ENCODE measurements at places on chromosomes 4 and X.

- DNase-seq: no peak
Observed at GRCh38 chr4:37795581-37796195, 30.8 kb upstream of the PGM2 start.

DNA sequence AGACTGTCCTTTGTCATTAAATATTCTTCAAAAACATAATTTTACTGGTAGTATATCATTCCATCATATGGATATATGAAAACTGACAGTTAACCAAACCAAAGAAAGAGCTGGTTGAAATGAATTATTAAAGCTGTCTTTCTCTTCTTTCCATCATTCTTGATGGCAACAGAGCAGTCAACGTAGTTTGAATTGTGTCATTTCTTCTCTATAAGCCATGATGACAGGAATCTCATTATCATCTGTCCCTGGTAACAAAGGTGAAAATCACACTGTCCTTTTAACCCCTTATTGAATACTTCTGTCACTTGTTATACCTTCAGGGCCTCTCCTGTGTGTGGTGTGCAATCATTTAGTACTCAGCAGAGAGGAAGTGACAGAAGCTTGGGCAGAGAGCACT lies 197.0 kb upstream of the SLITRK2 start:
- no peak for DNase-seq

GRCh38 chr4:71231129-71232055 lies 107.4 kb upstream of the SLC4A4 start:
- peak; percentile 46 for DNase-seq

DNA sequence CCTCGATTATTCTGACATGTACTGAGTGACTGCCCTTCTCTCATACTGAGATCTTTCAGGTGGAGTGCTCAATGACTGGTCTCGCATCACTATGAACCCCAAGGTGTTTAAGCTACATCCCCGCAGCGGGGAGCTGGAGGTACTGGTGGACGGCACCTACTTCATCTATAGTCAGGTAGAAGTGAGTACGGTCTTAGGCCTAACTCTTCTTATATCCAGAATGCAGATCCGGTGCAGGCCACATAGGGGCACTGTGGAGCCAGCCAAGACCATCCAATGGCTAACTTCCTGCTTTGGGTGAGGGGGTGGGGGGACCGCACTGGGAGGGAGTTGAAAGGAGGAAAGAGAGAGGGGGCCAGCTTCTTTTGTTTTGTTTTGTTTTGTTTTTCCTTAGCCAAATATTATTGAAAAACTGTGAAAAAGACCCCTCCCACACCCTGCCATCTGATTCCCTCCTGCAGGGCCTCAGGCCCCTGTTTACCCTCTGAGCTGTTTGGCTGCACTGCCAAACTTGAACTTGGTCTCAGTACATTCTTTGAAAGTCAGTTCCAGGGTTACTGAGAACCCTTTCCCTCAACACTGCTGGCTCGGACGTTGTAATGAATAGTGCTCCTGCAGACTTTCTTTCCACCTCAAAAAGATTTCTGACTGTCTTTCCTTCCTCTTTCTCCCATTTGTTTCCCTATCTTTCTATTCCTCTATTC lies 16.2 kb downstream of the AWAT2 start:
- DNase-seq: no peak

DNA sequence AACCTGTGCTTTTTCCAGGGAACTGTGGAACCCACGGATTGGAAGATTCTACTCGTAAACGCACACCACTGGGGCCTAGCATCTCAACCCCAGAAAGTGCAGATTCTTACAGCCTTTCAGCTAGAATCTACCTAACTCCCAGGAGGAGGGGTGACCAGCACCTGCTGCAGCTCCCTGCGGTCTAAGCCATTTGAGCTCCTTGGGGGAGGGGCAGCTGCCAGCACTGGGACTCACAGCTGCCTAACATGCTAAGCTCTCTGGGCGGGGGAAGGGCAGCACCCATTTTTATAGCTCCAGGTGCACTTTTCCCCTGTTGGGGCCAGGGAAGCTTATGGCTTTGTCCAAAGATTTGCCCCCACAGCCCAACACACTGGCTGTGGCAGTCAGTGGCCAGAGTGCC lies 595.7 kb upstream of the EPHA5 start:
- DNase-seq: no peak

GRCh38 chrX:138648568-138648967 lies 62.9 kb downstream of the FGF13 start:
- no peak for DNase-seq

DNA sequence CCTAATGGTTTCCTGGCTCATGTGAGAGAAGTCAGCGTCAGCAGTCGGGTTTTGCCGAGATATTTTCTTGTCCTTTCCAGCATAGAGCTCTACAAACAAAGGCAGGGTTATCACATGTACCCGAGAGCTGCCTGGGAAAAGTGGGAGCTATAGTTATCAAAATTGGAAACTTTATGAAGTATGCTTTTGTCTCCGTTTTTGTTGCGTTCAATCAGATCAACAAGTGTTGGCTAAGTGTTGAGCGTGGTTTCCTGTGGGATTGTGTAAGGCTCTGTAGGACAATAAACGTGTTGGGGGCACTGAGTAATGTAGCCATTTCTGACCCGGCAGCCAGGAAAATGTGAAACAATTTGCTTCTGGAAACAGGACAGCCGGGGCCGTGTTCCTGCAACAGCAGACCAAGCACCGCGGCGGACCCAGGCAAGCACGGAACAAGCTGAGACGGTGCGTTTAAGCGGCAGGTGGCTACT lies at the start of gene BMX:
TSS of gene BMX (plus strand) at position 311 of the 470 bp plus-strand sequence. CDS start 7,547 bp downstream, outside the sequence.
- no peak for DNase-seq

- DNase-seq: no peak
Observed at GRCh38 chr4:156556336-156556735, 415.3 kb downstream of the PDGFC start.

DNA sequence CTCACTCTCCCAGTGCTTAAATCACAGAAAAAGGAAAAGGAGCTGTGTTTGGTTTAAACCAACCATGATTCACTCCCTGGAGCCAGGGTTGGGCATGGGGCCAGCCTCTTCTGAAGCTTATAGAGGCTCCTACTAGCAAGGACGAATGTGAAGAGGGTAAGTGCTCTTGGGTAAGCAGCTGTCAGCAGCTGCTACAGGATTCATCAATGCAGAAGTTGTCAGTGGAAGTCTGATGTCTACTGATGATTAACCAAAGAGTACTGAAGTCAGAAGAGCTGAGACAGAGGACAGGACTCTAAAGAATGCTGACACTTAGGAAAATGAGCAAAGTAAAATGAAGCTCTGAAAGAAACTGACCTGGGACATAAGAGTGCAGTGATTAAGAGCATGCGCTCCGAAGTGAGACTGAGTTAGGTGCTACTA lies 32.7 kb upstream of the JADE1 start:
- peak; percentile 84 for DNase-seq

DNA sequence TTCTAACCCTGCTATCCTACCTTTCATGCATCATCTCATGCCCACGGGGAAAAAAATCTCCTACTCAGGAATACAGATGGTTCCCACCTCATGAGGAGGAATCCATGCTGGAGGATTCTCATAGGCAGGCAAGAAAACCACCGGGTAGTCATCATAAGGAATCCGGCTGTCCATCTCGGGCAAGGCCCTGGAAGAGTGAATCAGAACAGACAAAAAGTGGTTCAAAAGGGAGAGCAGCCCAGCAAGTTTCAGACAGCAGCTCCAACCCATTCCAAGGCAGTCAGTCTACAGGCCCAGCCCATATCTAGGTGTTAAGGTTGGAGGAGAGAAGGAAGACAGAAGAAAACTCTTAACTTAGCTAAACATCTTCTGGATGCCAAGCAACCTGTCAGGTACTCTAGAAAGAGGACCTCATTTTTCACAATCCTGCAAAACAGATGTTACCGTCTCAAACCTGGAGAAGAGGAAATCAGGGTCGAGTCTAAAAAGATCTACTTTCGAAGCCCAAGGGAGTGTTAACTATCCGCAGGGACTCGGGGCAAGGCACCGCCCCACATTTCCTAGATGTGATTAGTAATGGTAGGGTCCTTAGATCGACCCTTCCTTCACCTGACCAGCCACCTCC lies 447 bp downstream of the PDZD11 start:
- DNase-seq: peak; percentile 15

- DNase-seq: no peak
Observed at GRCh38 chr4:23458054-23458453, 431.8 kb downstream of the PPARGC1A start.

DNA sequence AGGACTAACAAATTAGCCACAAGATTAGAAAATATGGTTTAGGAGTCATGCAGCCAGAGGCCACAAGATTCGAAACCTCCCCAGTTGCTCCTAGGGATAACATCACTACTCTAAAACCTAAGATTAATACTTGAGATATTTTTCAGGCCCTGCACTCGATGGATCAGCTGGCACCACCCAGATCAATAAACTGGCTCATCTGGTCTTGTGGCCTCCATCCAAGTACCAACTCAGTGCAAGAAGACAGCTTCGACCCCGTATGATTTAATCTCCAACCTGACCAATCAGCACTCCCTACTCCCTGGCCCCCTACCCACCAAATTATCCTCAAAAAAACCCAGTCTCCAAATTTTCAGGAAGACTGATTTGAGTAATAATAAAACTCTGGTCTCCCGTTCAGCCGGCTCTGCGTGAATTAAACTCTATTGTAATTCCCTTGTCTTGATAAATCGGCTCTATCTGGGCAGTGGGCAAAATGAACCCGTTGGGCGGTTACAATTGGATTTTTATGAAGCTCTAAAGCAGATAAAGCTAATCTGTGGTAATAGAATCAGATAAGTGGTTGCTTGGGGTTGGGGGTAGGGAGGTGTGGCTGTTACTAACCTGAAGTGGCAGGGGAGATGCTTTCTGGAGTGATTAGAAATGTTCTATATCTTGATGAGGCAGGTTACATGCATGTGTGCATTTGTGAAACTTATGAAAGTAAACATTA lies 91.8 kb upstream of the ATXN3L start:
- DNase-seq: no peak

- DNase-seq: no peak
Observed at GRCh38 chr4:183906739-183907651, 1.9 kb downstream of the STOX2 start.

GRCh38 chr4:7632341-7632740 lies 197.6 kb upstream of the PSAPL1 start:
- no peak for DNase-seq

DNA sequence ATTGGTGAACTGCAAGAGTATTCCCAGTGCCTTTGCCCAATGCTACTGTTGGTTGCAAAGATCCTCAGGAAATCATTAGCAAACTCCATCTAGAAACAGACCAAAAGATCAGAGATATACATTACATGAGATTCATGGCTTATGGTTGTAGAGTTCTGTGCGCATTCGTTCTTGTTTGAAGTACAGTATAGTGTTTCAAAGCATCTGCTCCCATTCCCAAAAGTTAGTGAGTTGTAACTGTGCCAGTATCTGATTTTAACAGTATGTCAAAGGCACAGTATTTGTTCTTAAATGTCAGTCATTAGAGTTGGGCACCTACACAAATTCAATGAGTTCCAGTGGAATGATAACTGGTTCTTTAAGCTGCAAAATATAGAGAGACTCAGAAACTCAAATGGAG lies 314.7 kb upstream of the ATOH1 start:
- no peak for DNase-seq

DNA sequence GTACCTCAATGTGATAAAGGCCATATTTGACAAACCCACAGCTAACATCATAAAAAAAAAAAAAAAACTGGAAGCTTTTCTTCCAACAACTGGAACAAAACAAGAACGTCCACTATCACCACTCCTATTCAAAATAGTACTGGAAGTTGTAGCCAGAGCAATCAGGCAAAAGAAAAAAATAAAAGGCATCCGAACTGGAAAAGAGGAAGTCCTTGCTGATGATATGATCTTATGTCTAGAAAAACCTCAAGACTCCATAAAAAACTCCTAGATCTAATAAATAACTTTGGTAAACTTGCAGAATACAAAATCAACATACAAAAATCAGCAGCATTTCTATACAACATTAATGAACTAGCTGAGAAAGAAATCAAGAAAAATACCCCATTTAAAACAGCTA lies 134.3 kb downstream of the TEX11 start:
- DNase-seq: no peak

DNA sequence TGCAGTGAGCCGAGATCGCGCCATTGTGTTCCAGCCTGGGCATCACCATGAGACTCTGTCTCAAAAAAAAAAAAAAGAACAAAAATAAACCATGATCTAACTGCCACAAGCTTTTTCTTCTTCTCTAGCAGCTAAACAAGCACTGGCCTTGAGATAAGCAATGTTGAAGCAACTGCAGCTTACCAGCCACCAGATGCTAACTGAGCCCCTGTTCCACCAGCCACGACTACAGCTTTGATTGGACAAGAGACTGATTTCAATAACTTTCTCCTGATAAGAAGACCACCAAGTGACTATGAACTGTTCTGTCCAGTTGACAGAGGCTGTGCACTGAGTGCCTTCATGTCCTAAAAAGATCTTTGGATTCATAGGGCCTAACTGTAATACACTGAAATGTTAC lies 58.5 kb downstream of the DCTD start:
- DNase-seq: no peak

- peak; percentile 78 for DNase-seq
Observed at GRCh38 chr4:176534566-176534965, 214.8 kb downstream of the SPCS3 start.

- DNase-seq: no peak
Observed at GRCh38 chr4:186642530-186642929, 81.1 kb downstream of the FAT1 start.

GRCh38 chr4:88522702-88523324 lies 763 bp downstream of the PYURF start:
- DNase-seq: peak; percentile 5

DNA sequence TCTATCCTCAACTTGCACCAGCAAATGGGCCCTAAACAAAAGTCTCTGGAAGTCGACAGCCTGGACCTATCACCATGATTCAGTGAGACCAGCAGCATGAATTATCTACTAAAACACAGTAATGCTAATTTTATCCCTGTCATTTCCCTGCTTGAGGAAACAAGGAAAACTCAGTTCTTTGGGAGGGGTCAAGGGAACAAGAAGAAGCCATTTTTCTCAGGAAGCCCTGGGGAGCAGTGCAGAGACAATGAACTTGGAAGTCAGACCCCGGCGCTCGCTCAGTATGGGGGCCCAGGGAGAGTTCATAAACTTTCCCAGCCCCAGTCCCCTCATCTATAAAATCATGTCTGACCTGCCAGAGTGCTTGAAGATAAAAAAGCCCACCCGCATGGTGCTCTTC lies 50.4 kb downstream of the DCTD start:
- DNase-seq: no peak

- DNase-seq: no peak
Observed at GRCh38 chr4:89331686-89332544, 24.3 kb upstream of the GPRIN3 start.

DNA sequence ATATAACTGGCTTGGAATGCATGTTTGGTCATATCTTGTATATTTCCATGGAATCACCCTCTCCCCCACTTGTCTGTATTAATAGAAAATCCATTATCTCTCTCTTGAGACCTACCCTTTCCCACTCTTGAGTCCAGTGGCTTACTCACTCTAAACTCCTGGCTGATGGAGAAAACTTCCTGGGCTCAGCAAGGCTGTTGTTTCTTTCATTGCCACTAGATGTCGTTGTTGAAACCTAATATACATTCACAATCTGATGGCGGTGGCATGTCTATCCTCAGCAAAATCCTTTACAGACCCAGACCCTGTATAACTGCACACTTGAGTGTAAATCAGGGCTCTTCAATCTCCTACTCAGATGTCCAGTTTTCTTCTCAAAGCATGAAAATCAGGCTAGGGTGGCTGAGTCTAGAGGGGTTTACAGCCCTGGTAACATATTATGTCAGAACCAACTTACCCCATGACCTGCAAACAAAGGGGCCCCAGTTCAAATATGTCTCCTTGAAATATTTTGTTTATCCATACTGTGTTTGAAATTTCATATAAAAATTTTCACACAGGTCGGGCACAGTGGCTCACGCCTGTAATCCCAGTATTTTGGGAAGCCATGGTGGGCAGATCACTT lies 70.0 kb upstream of the FAM241A start:
- peak; percentile 58 for DNase-seq
